ENCODE measurements at places on chromosomes 12 and 14.
A peak's percentile ranks its signal among the peaks of the same experiment; 100 is the strongest.

DNA sequence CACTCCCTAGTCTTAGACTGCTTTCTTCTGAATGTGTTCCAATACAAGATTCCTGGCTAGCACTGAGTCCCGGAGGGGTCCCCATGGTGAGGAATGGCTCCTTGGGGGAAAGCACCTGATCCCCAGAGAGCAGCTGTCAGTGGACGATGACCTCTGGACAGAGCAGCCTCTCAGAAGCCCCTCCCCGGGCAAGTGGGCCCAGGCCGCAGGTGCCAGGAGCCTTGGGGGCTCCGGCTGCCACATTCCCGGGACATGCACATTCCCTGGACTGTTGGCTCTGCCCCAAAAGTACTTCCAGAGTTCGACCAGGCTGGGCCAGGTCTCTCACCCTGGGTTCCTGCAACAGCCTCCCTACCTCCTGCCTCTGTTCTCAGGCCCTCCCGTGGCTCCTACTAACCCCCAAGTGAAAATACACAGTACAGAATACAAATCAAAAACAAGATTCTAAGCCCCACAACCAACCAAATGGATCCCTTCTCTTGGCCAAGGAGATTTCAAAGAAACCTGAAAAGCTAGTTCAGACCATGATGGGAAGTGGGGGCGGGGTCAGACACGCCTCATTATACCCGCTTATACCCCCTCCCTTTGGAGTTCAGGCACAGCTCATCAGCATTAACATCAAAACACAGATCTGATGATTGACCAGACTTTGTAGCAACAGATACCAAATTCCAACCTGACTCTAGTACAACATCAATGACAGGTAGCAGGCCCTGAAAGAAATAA, 23.3 kb upstream of the BTBD6 start:
- DNase-seq = no peak

DNA sequence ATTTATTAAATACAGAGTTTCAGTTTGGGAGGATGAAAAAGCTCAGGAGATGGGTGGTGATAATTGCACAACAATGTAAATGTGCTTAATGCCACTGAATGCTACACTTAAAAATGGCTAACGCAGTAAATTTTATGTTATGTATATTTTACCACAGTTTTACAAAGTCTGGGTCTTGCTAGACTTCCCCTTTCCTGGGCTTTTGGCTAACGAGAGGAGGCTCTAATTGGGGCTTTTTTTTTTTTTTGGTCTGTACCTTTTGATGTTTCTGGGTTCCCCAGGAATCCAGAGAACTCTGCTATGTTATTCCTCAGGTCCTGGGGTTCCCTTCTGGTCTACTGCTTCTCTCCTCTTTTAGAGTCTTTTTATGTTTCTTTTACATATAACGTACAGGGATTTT, 355.5 kb downstream of the CACNA1C start:
- no peak for DNase-seq

DNA sequence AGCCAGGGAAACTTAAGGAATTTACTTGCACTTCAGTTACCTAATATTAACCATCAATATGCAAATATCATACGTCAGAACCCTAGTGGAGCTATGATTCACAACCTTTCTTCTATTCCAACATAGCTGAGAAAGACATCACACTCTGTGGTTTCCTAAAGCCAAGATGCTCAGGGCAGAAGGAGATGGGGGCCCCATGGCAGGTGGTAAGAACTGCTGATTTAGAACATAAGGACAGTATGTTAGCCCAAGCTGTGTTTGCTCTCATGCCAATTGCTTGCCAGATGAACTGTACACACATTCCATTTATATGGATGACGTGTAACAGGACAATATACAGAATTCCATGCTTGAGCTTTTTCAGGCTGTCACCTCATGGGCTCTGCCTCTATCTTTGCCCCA, 34.6 kb downstream of the HECTD4 start:
- DNase-seq = no peak

GRCh38 chr12:47021298-47021697, 58.1 kb upstream of the PCED1B start:
- no peak for DNase-seq

DNA sequence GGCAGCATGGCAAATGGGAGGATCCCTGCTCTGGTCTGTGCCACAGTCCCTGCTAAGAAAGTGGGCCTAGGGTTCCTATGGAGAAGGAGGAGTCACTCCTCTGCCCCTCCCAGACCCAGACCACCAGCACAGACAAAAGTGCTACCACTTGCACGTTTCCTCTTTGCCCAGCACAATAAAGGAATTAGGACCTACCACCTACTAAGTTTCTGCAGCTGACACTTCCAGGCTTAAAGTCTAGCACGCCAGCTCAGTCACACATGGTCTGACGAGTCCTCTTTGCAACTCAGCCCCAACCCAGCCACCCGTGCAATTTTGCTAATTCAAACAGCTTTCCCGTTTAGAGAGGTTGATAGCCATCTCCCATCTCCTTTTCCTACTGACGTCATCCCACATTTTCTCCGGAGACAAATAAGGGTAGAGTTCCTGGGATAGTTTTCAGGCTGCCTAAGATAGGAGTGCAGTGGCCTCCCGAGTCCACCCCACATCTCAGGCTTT, 66.2 kb upstream of the PTGR2 start:
- DNase-seq = peak; percentile 50

DNA sequence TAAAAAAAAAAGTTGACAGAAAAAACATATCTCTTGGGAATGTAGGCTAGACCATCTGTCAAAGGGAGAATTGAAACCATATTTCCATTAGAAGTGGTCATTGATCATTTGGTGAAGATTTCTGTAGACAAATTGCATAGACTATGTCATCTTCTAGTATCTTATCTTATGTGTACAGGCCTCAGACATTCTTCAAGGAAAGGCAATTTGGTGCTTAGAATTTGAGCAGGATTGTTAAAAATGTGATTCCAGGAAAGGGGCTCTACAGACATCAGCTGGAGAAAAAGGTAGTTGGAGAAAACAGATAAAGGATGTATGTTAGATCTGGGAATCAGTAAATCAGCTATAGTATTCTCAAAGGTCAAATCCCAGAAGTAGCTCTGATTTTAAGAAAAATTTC, 627.1 kb downstream of the TMTC2 start:
- no peak for DNase-seq

- DNase-seq = no peak
These were observed 28.1 kb downstream of the PIGH start for GRCh38 chr14:67571991-67572323.

GRCh38 chr14:95156161-95157047, 925 bp downstream of the DICER1 start:
- peak; percentile 54 for DNase-seq

DNA sequence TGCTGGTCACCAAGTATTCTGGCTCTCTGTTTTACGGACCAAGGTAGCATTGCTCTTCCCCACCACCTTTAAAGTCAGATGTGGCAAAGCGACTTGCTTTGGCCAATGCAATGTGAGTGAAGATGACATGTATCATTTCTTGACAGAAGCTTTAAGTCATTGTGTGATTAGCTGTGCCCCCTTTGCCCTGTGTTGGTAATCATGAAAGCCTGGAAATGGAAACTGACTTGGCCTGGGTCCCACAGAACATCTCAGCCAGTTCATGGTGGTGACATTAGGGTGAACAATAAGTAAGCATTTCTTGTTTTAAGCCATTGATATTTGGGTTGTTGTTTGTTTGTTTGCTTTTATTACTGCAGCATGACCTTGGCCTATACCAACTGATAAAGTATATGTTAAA, 15.9 kb upstream of the YLPM1 start:
- DNase-seq = no peak
